ENCODE measurements at places on chromosomes 5 and 9. TPM values are rescaled to one million over a fixed set of nuclear protein-coding genes. Genes with fewer than 3 reads are reported as not detected.
A peak's percentile ranks its signal among the peaks of the same experiment; 100 is the strongest.

TYRP1 gene
- not detected for total RNA-seq

EGFLAM gene
- total RNA-seq: under 0.01 TPM

DNA sequence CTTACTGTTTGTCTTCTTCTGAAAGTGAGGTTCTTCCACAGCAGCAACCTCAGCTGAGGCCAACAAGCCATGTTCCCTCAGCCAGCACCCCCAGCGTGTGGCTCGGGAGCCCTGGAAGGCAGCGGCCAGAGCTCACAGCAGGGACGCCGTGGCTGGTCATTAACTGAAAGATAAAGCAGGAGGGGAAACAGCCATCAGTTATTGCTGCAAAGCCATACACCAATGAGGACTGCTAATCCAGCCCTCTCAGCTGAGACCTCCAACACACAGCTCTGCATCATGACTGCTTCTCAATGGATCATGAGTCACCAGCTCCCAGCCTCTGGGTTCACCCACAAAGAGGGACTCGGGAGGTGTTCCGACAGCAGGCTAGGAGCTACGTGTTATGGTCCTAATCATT, 24.3 kb downstream of the ABCA1 start:
- no peak for DNase-seq

GRCh38 chr5:115842089-115842935, 577 bp downstream of the AP3S1 start:
- DNase-seq: peak; percentile 13

DNA sequence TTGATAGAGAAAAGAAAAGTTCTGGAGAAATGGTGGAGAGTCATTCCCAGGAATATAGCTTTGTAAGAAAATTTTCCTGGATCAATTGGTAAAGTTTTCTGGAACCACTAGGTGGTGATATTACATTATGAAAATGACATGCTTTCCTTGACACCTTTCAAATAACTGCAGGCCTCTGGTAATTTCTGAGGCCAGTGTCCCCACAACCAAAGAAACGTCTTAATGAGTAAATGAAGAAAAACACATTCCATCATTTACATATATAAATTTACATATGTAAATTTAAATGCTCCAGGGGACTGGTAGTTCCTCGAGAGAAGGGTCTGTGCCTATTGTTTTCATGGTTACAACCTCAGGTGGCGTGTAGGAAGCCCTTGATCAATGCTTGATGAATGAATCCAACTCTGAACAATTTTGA, 17.2 kb upstream of the RGS3 start:
- peak; percentile 50 for DNase-seq

CMBL gene
- 14.3 TPM for total RNA-seq

DNA sequence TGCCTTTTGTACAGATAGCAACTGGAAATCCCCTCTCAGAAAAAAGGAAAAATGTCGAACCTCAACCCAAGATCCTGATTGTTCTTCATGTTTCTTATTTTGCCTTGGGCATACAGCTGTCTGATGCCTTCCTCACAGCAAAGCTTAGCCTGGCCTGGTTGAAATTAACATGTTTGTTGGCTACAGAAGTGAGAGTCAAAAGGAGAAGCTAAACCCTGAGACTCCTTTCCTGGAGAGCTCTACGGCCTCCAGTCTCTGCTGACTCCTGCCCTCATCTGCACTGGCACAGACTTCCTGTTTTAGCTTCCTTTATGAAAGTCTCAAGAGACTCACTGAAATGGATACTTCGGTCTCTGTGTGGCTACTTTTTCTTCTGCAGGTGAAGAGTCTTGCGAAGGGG, 186.7 kb downstream of the PARP8 start:
- no peak for DNase-seq

TMEM174 gene
- total RNA-seq: not detected
